ENCODE measurements at places on chromosomes 2 and 18.

DNA sequence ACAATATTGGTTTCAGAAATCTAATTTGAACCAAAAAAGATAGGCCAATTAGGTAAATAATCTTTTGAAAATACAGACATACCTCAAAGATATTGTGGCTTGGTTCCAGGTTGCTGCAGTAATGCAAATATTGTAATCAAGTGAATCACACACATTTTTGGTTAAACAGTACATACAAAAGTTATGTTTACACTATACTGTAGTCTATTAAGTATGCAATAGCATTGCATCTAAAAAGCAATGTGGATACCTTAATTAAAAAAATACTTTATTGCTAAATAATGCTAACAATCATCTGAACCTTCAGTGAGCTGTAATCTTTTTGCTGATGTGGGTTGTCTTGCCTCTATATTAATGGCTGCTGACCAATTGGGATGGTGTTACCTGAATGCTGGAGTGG lies 67.3 kb downstream of the KYNU start:
- no peak for DNase-seq

DNA sequence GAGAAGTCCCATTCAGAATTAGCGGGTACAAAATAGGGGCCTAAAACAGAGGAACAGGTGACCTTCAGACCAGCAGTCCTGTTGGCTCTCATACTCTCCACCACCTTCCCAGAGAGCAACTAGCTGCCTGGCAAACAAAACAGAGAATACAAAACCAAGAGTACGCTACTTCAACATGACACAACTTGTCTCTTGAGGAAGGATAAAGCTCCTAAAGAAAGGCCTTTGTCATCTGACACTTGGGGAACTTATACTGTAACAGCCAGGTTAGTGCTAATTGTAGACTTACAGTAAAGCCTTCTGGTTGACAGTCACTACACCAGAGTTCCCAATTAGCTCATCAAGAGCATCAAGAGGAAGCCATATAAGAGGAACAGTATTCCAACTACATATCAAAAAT lies 282.1 kb upstream of the NT5C1B start:
- DNase-seq, result no peak

GRCh38 chr18:57353940-57354461 lies 1.6 kb downstream of the ST8SIA3 start:
- DNase-seq, result no peak

DNA sequence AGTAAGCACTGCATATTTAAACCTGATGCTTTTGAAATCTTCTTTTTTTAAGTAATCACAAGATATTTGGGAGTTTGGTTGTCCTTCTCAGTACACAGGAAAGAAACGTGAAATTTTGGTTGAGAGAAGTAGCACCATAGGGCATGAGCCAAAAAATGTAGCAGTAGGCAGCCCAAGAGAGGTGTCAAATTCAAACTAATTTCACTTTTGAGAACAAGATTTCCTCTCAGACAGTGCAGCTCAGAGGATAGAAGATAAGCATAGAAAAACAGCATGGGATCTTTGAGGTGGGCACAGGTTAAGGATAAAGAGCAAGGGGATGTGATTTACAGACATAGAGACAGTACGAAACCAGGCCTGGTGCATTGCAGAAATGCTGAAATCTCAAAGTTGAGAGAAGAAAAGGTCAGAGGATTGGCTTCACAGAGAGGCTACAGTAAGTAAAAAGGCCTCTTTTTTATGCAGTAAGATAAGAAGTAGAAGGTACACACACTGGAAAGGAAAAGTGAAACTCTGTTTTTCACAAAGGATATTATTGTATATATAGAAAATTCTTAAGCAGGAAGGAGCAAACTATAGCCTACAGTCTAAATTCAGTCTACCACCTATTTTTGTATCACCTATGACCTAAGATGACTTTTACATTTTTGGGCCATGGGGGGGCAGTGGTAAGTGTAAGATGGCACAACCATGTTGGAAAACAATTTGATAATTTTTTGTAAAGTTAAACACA lies 89.8 kb downstream of the PKP4 start:
- no peak for DNase-seq

DNA sequence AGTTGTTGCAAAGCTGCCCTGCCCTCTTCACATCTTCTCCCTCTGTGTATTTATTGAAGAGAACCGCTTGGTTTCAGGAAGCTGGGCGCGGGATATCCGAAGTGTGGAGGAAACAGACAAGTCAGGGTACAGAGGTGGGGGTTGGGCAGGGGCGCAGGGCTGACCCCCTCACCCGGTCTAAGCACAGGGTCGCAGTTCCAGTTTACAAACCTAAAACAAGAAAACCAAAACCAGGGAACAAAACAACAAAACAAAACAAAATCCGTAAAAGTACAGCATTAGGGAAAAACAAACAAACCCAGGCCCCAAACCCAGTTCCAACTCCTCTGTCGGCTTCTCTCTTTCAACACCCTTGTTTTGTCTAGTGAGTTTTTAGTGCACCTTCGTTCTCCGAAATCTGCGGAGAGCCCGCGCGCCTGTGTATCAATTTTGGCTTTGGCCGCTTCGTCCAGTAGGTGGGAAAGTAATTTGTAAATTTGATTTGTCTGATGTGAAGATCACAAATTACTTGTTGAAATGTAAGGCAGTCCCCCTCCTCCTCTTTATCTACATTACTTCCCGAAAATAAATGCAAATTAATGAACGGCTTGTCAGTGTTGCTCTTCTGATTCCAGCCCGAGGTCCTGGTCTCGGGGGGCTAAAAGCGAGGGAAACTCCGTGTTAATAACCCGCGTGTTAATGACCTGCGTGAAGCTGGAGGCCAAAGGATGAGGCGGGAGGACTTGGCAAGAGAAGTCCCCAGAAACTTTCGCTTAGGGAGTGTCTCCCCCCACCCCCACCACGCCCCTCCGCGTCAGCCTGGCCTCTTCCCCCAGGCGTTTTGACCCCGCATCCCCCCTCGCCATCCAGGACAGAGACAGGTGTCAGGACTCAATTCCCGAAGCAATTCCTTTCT lies 6.9 kb downstream of the OTX1 start:
- no peak for DNase-seq

GRCh38 chr2:1518867-1519530 lies 105.7 kb downstream of the TPO start:
- DNase-seq, result no peak

GRCh38 chr2:141569941-141570340 lies 560.9 kb downstream of the LRP1B start:
- DNase-seq, result no peak

GRCh38 chr2:229586012-229586411 lies 128.3 kb downstream of the DNER start:
- no peak for DNase-seq

- no peak for DNase-seq
Observed at GRCh38 chr2:167420211-167420610, 531.9 kb downstream of the XIRP2 start.

- DNase-seq, result no peak
Observed at GRCh38 chr18:79069717-79070151, 540 bp downstream of the ATP9B start.

DNA sequence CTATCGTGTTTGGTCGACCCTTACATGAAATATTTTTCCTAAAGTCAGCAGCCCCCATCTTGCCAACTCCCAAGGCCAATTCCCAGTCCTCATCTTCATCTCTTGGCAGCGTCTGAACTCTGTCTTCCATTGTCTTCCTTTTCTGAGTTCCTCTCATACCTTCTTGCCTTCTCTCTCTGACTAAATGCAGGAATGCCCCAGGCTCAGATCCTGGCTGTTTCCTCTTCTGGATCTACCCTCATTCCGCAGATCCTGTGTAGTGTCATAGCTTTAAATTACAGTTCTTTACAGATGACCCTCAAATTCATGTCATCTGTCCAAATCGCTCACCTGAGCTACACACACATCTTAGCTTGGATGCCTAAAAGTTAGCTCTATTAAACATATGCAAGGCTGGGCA lies 94.7 kb downstream of the MMADHC start:
- DNase-seq, result no peak

- DNase-seq, result no peak
Observed at GRCh38 chr18:23578891-23579653, 7.2 kb downstream of the NPC1 start.

- DNase-seq, result no peak
Observed at GRCh38 chr18:79934311-79935097, 16.9 kb downstream of the SLC66A2 start.

- no peak for DNase-seq
Observed at GRCh38 chr2:160207804-160208654, 8.0 kb upstream of the ITGB6 start.

- no peak for DNase-seq
Observed at GRCh38 chr2:145160855-145161254, 640.9 kb upstream of the ZEB2 start.

DNA sequence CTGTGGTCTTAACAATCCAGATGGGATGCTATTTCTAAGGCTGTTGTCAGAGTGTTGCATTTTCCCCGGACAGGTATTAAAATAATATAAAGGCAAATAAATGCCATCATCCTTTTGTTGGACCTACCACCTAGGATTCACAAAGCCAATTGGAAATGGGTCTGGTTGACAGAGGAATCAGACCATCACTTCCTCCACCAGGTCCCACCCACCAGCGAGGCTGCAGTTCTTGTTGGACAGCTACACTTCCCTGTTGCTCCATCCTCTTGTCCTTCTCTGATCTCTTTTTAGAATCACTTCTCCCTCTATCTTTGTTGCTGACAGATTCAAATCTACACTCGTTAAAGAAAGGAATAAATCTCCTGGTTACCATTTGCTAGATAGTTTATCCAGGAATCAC lies 1.1 kb downstream of the TMEM169 start:
- peak; percentile 4 for DNase-seq

GRCh38 chr18:78494204-78495085 lies 485.2 kb upstream of the SALL3 start:
- no peak for DNase-seq

GRCh38 chr18:55233857-55234256 lies 274.6 kb upstream of the CCDC68 start:
- DNase-seq, result no peak

DNA sequence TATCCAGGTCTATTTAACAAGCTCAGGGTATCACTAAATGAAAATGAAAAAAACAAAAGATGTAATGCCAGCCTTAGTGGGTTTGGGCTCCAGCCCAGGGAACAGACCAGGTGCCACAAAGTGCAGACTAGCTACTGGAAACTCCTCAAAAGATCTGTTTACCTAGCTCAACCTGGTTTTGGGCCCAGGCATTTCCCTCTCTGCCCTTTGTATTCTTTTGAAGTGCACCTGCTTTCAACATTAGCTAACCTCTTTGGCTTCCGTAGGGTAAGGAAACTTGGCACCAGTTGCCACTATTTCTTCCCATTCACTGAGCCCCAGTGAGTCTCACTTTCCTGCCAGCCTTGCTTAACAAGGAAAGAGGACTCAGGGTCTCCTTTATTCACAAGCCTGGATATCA lies 123.6 kb upstream of the CDCA7 start:
- no peak for DNase-seq

GRCh38 chr18:22691946-22692710 lies 241.0 kb upstream of the RBBP8 start:
- DNase-seq, result no peak

GRCh38 chr2:189298038-189298437 lies 118.5 kb upstream of the COL5A2 start:
- DNase-seq, result no peak

GRCh38 chr18:31643003-31643402 lies 41.4 kb downstream of the B4GALT6 start:
- no peak for DNase-seq

- DNase-seq, result peak; percentile 75
Observed at GRCh38 chr2:101341901-101342624, 33.6 kb upstream of the RNF149 start.

- DNase-seq, result no peak
Observed at GRCh38 chr18:31901063-31901462, 41.9 kb downstream of the TRAPPC8 start.

DNA sequence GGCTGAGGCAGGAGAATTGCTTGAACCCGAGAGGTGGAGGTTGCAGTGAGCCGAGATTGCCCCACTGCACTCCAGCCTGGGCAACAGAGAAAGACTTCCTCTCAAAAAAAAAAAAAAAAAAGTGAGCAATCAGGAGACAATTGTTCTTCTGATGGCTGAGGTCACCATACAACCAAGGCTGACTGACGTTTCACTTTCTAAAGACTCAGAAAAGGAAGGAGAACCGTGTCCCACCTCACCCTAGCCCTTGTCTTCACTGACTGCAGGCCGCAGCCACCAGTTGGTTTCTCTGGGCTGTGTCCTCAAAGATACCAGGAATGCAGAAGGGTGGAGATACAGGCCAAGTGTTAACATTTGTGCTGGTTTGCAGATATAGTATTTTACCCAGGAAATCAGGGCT lies 7.7 kb upstream of the SLC35F6 start:
- no peak for DNase-seq

GRCh38 chr18:26999797-27000196 lies 134.3 kb upstream of the AQP4 start:
- DNase-seq, result no peak

DNA sequence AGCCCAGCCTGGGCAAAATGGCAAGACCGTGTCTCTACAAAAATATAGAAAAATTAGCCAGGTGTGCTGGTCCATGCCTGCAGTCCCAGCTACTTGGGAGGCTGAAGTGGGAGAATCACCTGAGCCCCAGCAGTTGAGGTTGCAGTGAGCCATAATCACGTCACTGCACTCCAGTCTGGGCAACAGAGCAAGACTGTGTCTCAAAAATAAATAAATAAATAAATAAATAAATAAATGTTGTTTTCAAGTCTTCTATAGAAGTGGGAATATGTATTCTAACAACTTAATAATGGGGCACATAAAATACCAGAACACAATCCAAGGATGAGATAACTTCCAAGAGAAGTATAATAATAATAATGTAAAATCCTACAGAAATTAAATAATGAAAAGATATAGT lies 23.9 kb downstream of the ATAD2B start:
- DNase-seq, result no peak

DNA sequence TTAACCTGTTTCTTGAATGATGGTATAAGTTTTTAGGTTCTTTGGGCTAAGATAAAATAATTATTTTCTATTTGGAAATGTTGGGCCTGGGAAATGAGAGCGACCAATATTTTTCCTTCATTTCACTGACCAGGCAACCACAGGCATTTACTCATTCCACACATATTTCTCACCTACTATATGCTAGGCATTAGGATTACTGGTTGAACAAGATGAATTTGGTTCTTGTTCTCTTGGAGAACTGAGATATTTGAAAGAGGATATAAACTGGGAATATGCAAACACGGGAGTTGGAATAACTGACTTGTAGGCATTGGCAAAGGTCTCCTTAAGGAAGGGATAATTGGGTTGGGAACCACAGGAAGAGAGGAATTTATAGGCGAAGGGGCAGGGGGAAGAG lies 3.9 kb upstream of the MYL1 start:
- DNase-seq, result no peak
